ENCODE measurements at places on chromosomes 16 and 17.

- DNase-seq, result no peak
Measured at GRCh38 chr17:38544175-38544838, 61.4 kb downstream of the SRCIN1 start.

GRCh38 chr16:14456793-14457481 lies 173.1 kb downstream of the PARN start:
- DNase-seq, result no peak

GRCh38 chr16:79715061-79715460 lies 114.5 kb upstream of the MAF start:
- no peak for DNase-seq

GRCh38 chr17:71052971-71053370 lies 883.6 kb downstream of the KCNJ2 start:
- DNase-seq, result no peak

DNA sequence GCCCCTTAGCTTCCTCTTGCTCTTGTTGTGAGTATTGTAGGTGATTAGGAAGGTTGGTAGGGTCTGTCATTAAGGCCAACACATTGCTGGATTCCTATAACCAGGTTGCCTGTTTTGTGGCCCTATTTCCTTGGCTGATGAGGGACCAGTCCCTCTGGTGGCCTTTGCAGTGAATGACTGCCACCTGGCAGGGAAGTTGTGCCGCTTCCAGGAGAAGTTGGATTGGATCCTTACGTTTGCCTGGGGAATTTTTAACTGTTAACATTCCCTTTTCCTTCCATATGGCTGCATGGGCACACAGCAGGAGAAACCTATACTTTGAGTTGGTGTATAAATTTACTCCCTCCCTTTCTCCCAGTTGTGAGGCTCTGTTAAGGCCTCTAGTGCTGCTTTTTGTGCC lies 32.4 kb downstream of the LCMT1 start:
- DNase-seq, result no peak

GRCh38 chr16:2071454-2072202 lies 23.8 kb downstream of the TSC2 start:
- DNase-seq, result no peak
